NCI-H2107 (cell line): ENCODE measurements at places on chromosomes 6 and 20.

DNA sequence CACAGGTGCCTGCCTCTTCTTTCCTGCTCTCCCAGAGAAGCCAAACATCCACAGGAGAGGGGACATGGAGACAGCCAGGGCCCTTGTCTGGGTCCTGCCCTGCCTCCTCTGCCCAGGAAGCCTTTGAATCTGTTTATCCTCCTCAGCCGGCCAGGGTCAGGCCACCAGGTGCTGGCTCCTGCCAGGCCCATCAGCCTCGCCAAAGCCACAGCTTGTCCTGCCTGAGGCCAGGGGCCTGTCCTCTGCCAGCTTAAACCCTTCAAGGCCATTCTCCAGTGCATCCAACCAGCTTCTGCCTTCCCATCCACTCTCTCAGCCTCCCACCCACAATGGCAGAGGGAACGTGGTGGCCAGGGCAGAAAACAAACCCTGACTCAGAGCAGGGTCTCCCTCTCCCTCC is 254.6 kb downstream of the ANKRD60 start:
- no peak for DNase-seq

DNA sequence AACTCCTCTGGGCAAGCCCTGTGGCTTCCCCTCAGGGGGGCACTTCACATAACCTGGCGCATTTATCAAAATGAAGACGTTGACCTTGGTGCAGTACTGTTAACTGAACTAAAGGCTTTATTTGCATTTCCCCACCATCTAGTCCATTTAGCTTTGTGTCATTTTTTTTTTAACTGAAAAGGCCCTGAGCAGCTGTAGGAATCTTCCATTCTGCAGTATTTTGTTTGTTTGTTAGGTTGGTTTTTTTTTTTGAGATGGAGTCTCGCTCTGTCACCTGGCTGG is 10.7 kb downstream of the TMEM181 start:
- DNase-seq: no peak

- DNase-seq: no peak
These were observed 501.9 kb downstream of the LMBRD1 start for GRCh38 chr6:69294862-69295261.

GRCh38 chr6:53651205-53651763 is 14.3 kb downstream of the KLHL31 start:
- peak; percentile 11 for DNase-seq

DNA sequence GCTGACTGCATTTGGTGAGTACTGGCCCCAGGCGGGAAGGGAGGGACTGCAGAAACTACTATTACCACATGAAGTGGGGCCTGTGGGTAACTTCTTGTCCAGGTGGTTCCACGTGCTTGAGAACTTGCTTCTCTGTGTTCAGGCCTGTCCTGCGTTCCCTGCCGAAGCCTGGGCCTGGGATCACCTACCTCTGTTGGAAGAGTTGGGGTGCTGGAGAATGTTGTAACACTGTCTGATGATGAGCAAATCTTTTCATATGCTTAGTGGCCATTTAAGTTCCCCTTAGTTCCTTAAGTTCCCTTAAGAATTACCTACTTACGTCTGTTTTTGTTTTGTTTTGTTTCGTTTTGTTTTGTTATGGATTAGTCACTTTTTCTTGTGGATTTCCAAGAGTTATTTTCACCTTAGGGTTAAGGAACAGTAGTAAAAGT is 154.4 kb downstream of the DTNBP1 start:
- no peak for DNase-seq

GRCh38 chr20:42844751-42845150 is 345.0 kb downstream of the PTPRT start:
- no peak for DNase-seq

DNA sequence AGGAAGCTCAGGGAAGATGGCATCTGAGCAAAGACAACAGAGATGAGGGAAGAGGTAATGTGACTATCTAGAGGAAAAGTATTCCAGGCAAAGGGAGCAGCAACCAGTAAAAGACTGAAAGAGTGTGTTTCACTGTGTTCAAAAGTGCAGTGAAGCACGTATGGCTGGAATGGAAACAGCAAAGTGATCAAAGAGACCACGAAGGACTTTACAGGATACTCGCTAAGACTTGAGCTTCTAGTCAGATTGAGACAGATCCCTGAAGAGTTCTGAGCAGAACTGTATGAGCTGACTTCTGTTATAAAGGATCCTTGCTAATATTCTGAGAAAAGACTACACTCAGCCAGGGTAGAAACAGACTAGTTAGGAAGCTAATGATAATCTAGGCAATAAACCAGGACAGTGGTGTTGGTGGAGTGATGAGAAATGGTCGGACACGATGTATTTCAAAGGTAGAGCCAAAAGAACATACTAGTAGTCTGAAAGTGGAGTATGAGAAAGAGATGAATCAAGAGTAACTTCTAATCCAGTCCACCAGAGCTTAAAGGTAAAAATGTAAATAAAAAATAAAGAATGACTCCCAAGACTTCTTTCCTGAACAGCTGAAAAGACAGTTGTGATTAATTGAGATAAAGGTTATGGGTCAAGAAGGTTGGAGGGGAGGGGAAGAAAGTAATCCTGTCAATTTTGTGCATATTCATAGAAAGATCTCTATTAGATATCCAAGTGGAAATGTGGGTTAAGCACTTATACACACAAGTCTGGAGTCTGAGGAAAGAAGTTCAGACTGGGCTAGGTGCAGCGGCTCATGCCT is 14.2 kb downstream of the SEC63 start:
- DNase-seq: no peak

GRCh38 chr20:62623488-62624324 is 18.6 kb upstream of the SLCO4A1 start:
- no peak for DNase-seq

DNA sequence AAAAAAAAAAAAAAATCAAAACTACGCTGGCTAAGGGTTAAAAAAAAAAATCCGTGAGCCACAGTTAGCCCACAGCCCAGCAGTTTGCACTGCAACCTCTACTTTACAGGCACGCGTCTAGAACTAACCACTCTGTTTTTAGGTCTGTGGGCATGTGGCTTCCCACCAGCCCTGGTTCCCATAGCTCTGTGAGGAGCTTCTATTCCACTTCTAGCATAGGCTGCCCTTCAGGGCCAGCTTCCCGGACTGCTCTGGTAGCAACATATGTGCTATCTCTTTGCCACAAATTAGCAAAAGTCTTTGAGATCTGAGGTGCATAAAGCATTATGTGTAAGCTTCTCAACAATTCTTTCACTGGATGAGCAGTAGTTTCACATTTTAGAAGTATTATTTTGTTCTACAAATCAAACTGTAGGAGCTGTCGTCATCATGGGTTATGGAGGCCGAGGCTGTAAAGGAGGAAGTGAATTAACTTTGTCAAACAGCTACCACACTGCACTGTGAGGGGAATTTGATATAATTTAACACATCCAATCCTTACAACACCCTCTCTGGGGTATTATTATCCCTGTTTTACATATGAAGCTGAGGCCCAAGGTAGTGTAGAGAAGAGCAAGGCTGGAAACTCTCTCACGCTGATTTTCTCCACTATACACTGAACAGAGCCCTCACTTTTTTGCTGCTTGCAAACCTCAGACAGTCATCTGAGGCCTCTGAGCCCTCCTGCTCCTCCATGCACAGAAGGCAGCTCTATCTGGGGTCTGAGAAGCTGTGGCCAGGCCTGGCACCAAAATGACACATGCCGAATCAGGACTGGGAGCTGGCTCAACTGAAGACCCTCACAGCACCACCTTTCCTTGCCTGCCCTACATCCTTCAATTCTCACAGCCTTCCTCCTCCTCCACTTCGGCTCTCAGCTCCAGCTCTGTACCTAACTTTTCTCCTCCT is 35.4 kb downstream of the MAN1A1 start:
- DNase-seq: no peak

DNA sequence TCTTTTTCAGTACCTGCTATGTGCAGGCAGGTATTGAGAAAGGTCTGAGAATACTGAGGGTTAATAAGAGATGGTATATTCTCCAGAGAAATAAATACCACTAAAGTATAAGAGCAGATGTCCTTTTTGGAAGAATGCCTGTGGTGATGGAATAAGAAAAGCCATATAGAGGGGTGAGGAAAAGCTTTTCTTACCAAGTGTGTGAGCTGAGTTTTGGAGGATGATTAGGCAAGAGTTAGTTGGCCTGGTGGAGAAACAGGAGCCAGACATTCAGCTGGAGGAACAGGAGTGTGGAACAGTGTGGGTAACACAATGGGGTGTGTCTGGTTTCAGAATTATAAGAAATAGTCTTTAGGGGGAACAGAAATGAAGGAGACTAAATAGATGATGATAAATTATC is 19.9 kb downstream of the ZNF451 start:
- no peak for DNase-seq

GRCh38 chr6:99614430-99615186 is 8.0 kb downstream of the PRDM13 start:
- no peak for DNase-seq

DNA sequence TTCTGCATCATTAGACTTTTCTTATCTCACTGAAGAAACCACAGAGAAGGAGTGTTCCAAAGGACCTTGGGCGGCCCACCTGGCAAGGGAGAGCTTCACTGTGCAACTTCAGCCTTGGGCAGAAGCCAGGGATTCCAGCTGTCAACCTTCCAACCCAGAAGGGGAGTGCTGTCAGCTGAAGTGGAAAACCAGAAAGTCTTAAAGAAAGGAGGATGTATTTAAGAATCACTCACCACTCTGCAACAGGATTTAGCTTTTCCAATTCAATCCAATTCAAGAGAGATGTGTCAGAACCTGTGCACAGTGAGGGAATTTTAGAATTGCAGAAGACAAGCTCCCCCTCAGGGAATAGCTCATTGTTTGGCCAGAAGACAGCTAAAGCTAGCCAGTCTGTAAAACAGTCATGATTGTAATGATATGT is 553.7 kb downstream of the CD83 start:
- no peak for DNase-seq

- DNase-seq: no peak
These were observed 20.4 kb upstream of the RAB23 start for GRCh38 chr6:57242505-57242904.

DNA sequence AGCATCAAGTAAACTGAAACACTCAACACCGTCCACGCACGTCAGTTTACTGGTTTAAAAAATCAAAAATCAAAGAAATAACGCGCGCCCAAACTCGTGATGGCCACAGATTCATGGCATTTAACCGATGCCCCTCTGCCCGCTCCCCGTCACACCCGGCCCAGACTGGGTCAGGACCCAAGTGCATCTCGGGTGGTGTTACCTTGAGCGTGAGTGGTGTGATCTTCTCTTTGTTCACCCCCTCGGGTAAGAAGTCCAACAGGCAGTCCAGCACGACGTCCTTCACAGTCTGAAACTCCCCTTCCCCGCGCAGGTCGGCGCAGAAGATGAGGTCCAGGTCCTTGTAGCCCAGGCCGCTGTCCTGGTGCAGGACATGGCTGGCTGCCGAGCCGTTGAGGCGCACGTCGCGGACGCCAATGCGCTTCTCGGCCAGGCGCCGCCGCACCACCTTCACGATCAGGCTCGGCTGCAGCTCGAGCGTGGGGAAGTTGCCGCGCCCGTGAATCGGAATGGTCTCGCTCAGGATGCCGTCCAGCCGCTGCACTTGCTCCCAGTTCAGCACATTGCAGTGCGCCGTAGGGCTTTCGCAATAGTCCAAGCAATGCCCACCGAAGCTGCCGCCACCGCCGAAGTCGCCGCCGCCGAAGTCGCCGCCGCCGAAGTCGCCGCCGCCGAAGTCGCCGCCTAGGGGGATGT is 945 bp downstream of the TENT5A start:
- no peak for DNase-seq

GRCh38 chr6:34875292-34876213 is 12.3 kb downstream of the TAF11 start:
- DNase-seq: no peak

- no peak for DNase-seq
These were observed 111.6 kb downstream of the JPH2 start for GRCh38 chr20:44075191-44075949.

GRCh38 chr6:125910527-125910926 is 46.0 kb upstream of the HINT3 start:
- DNase-seq: no peak

DNA sequence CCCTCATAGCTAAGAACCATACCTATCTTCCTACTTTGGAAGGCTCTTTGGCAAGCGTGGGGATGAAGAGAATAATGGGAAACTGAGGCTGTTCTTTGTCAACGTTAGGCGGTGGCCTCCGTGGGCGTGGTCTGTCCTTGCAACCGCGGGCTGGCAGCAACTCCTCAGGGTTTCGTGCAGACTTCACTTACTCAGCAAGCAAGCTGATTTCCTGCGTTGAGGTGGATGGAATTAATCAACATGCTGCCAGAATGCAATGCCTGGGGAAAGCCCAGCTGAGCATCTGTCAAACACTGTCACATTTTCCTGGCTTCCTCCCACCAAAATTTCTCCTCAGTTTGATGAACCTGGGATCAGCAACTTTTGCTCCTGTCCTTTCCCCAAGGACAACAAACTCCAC is 9.2 kb upstream of the IL17F start:
- no peak for DNase-seq

DNA sequence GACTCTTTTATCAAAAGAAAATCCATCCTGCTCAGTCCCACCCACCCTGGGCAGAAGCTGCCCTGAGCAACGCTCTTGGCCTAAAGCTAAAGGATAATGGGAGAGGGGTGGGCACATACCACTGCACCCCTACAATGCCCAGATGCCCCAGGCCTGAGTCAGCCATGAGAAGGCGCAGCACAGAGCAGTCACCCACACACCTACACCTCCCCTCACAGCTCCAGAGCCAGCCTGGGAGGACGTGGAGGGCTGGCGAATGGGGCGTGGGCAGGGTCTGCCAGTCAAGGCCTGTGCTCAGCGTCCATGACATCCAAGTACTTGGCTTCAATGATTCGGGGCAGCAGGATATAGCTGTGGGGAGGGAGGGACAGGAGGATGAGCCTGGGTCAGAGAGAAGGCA is 11.5 kb downstream of the SLC4A11 start:
- no peak for DNase-seq

GRCh38 chr6:157253017-157253416 is 70.3 kb downstream of the TMEM242 start:
- no peak for DNase-seq

DNA sequence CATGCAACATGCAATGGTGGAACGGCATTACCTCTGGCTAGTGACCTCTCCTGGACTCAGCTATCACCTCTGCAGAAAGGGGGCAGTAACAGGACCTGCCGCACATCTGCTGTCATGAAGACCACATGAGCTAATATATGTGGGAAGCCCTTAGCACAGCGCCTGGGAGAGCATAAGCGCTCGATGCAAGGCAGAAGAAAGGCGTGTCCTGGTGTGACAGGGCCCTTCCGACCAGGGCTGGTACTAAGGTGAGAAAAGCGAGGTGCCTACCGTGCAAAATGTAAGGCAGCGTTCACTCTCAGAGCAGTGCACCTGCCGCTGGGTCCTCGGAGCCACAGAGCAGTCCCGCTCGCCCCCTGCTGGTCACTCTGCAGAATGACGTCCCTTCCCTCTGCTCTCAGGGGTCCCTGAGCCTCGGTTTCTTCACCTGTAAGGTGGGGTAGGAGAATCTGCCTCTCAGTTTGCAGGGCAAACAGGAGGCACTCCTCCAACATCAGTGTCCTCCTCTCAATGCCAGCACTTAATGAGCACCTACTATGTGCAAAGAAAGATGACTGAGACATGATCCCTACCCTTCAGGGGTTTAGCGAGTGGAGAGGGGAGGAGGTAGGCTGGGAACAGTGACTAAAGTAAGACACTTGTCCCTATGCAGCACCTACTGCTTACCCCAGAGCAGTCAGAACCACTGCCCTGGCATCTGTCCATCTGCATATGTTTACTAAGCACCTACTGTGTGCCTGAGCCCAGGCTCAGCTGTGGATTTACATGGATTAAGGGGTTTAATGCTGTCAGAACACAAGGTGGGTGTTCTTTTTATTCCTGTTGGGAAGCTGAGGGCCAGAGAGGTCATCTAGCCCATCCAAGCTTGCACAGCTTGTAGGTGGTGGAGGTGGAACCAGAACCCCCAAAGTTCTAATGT is 41.1 kb upstream of the PTGIS start:
- peak; percentile 73 for DNase-seq

GRCh38 chr6:89955364-89955763 is 61.1 kb downstream of the GJA10 start:
- no peak for DNase-seq

GRCh38 chr6:45474376-45474775 is 96.6 kb upstream of the SUPT3H start:
- no peak for DNase-seq
